ENCODE measurements at places on chromosomes 16 and 17. TPM values are rescaled to one million over a fixed set of nuclear protein-coding genes. Genes with fewer than 3 reads are reported as not detected.

- DNase-seq, result no peak
Observed at GRCh38 chr17:39236450-39236927, 10.7 kb upstream of the STAC2 start.

The TBC1D3K gene
- total RNA-seq, result not detected

DNA sequence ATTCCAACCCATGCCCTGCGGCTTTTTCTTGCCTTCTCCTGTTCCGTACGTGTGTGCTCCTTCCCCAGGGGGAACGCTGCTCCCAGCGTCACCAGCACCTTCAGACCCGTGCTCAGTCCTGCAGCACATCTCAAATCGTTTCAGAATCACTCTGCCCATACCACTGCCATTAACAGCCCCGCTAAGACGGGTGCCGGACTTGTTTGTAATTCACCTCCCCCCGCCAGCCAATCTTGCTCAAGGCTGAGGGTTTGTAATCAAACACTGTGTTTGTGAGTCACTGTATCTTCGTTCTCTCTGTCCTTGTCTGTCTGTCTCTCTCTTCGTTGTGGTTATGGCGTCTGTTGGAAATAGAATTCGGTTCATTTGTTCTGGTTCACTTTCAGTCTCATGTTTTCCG lies 17.3 kb downstream of the CARD14 start:
- no peak for DNase-seq

The COG7 gene
- 21.5 TPM for total RNA-seq

DNA sequence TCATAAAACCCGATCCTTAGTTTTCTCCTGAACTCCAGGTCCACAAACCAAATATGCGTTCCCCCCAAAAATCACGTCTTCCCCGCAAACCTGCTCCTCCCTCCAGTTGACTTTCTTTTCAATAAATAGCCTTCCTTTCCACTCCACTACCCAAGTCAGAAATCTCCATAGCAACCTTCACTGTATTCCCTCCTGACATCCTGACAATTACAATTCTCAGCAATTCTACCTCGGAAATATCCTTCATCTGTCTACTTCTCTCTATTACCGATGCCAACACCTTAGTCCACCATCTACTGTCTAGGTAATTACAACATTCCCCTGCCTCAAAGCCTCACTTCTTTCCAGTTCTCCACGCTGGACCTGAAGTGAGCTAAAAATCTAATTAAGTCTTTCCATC lies 50.7 kb downstream of the SMURF2 start:
- DNase-seq, result no peak

GRCh38 chr16:24524855-24525677 lies 14.3 kb upstream of the RBBP6 start:
- DNase-seq, result no peak

Data from activated CD8-positive, alpha-beta T cell treated with anti-CD3 and anti-CD28 coated beads, Interleukin-2, amount 10 ng/mL, durations not matched to agents 7 days and 5 days (primary cell).